Stomach (tissue), 19 donors: ENCODE measurements at places on chromosomes 6 and 20. TPM values are rescaled to one million over a fixed set of nuclear protein-coding genes. Genes with fewer than 3 reads are reported as not detected.
A peak's percentile ranks its signal among the peaks of the same experiment; 100 is the strongest.

The COX4I2 gene
- total RNA-seq = not detected

The HLA-DRB5 gene
- total RNA-seq = not detected

DNA sequence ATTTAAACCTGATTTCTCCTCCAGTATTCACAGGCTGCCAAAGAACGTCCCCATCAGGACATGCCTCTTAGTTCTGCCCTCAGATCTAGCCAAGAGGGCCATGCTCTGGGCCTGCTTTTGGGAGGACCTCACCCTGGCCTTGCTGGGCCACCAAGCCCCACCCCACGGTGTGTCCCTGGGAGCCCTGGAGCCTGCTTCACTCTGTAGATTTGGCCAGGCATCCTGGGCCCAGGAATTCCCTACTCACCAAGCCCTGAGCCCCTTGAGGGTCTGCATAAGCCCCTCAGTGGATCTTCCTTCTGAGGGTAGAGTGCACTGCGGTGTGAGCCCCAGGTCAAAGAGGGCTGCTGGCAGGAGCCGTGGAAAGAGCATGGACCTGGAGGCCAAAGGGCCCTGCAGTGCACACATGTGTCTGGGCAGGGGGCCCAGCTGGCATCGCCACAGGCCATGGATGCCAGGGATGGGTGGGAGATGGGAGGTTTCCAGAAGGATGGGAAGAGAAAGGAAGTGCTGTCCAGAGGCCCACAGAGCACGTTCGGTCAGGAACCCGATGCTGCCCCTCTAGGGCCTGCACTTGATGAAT lies 98.0 kb downstream of the DACT2 start:
- H3K36me3 ChIP-seq = no peaks in the 10 kb centered on the region
- no peak overlapping the region for H3K4me3 ChIP-seq
- H3K27me3 ChIP-seq = peaks cover 4% of the 10 kb centered on the region
- H3K27ac ChIP-seq = no peak overlapping the region
- DNase-seq = no peak

GRCh38 chr6:12279322-12280091 lies 10.7 kb upstream of the EDN1 start:
- no peaks in the 10 kb centered on the region for H3K27me3 ChIP-seq
- no peak overlapping the region for H3K4me3 ChIP-seq
- H3K4me1 ChIP-seq = no peaks in the 10 kb centered on the region

DNA sequence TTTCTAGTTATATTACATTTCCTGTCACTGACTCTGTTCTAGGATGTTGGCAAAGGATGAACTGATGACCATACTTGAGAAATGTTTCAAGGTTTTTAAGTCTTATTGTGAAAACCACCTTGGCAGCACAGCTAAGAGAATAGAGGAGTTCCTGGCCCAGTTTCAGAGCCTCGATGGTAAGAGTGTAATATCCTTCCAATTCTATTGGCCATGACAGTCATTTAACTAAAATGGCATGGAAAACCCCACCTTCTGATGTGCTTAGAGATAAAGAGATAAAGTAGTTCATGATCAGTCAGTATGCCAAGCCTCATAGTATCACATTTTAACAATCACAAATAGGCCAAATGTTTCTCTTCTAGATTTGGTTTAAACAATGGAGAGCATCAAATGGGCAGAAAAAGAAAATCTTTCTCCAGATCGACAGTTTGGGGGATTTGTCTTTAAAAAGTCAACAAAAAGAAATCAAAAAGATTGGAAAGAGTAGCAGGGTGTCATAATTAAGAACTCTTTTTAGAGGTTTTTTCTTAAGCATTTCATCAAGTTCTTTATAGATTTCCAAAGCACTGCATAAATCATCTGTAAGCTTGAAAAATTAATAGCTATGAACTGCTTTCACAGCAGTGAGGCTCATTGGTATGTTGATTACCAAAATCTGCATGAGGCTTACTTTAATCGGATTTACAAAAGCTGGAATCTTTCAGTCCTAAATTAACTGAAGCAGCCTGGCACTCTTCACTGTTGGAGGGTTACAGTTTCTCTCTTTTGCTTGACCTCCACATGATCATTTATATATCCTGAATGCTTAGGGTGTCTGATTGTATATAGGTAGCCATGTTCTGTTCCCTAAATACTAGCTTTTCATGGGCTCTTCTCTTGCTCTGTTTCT lies 48.7 kb downstream of the AKIRIN2 start:
- H3K36me3 ChIP-seq = peaks cover 11% of the 10 kb centered on the region
- DNase-seq = no peak
- no peak overlapping the region for H3K27ac ChIP-seq

DNA sequence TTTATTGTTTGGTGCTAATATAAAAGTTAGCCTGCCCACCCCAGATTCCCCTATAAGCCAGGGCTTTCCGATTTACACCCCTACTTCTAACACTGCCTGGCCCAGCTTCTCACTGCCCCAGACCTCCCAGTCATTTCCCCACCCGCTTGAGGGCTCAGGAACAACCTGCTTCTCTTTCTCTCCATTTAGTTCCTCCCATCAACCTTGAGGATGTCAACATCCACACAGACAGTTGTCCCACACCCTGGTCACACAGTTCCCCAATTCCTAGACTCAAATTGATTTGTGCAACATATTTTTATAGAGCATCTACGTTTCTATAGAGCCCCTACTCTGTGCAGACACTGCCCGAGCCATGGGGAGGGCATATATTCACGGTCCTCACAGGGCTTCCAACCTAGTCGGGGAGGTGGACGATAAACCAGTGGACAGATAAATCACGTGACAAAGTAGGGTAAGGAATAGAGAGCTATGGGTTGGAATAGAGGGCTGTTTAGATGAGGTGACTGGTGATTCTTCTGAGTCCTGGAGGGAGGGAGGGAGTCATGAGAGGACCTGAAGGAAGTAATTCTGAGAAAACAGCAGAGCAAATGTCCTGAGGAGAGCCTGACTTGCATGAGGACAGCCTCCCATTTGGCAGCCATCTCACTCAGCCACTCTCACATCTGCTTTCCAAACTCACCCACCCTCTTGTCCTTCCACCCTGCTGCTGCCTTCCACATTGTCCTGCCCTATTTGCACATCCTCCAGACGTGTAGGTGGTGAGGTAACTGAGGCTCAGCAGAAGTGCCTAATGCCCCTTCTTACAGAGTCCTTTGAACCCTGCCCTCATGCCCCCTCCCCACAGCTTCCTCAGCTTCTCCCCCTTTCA lies 6.3 kb downstream of the GABRR2 start:
- no peak overlapping the region for H3K4me3 ChIP-seq
- no peak for DNase-seq
- no peaks in the 10 kb centered on the region for H3K27me3 ChIP-seq
- H3K36me3 ChIP-seq = no peaks in the 10 kb centered on the region
- H3K27ac ChIP-seq = no peak overlapping the region

DNA sequence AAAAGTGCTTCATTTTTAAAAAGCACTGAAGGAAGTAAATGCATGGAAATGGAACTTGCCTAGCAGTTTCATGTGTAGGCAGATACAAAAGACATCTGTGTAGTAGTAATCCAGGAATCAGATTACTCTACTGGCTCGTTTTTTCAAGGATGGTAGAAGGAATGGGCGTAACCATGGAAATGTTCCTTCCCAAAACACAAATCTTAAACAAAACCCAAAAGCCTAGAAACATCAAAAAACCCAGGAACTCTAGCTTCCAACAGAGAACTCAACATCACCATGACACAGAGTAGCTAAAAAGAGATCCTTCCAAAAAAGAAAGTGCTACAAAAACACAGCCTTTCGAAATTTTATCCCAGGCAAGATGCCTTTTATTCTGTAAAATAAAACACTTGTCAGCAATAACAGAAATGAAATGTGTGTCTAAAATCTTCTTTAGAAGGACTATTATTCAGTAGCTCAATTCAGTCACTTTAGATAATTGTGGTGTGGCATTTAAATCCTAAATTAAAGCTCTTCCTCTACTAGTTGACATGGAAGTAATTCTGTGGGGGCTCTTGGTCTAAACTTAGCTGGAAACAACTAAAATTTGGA lies 81.7 kb downstream of the FAM217A start:
- H3K4me1 ChIP-seq = no peaks in the 10 kb centered on the region
- no peak overlapping the region for H3K27ac ChIP-seq
- H3K36me3 ChIP-seq = no peaks in the 10 kb centered on the region
- no peak overlapping the region for H3K4me3 ChIP-seq
- peak; percentile 66 for DNase-seq
- no peaks in the 10 kb centered on the region for H3K27me3 ChIP-seq
